Activated CD4-positive, alpha-beta T cell treated with anti-CD3 and anti-CD28 coated beads, Interleukin-2, amount 50 U/mL, for 24 hours (primary cell): ENCODE measurements at places on chromosomes 16 and 17.

DNA sequence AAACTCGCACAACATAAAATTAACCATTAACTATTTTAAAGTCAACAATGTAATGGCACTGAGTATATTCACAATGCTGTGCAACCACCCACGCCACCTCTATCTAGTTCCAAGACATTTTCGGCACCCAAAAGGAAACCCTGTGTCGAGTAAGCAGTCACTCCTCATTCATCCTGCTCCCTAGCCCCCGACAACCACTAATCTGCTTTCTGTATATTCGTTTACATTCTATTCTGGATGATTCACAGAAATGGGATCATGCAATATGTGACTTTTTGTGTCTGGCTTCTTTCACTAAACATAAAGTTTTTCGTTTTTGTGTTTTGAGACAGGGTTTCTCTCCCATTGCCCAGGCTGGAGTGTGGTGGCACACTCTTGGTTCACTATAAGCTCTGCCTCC is 42.2 kb upstream of the HAPSTR1 start:
- DNase-seq = no peak

GRCh38 chr17:354651-355556 is 2.3 kb upstream of the RPH3AL start:
- no peak for DNase-seq

DNA sequence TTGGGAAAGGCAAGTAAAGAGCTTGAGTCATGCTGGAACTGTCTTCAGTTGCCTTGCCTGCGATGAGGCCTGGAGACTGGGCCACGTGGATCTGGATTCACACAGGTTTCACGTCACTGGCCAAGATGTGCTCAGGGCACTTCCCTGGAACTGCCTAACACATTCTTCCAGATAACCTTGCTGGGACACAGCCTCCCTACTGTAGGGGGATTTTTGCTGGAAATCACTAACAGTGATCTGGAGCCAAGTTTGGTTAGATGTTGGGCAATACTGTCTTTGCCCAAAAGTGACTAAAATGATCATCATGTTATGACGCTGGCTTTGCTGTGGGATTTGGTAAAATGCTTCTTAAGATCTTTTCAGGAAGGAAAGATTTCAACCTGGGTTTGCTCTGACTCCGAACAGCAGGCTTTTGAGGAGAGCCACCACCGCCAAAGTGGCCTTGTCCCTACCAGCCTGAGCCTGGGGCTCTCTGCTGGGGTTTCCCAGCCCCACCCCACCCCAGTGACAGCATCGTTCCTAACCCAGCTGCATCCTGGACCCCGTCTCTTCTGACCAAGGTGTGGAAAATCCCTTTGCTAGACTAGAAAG is 14.7 kb downstream of the C1QTNF1 start:
- no peak for DNase-seq

GRCh38 chr16:53922807-53923571 is 219.0 kb downstream of the FTO start:
- no peak for DNase-seq

DNA sequence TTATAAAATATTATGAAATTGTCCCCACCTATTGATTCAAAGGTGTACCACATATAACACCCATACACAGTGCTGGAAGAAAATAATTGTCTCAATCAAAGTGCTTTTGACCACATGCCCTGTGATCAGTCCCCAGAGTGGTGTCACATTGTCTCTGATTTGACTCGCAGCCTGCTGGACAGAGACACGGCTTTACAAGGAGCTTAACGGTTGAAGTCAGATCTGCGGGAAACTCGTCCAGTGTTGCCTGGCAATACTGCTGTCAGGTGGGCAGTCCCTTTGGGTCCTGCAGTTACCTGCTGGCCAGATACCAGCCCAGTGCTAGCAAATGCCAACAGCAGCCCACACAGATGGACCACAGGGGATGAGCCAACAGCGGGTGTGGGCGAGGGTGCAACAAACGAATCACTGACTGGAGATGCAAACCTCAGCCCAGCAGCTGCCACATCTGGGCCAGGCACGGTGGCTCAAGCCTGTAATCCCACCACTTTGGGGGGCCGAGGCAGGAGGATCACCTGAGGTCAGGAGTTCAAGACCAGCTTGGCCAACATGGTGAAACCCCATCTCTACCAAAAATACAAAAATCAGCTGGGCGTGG is 26.2 kb upstream of the SSTR2 start:
- no peak for DNase-seq

DNA sequence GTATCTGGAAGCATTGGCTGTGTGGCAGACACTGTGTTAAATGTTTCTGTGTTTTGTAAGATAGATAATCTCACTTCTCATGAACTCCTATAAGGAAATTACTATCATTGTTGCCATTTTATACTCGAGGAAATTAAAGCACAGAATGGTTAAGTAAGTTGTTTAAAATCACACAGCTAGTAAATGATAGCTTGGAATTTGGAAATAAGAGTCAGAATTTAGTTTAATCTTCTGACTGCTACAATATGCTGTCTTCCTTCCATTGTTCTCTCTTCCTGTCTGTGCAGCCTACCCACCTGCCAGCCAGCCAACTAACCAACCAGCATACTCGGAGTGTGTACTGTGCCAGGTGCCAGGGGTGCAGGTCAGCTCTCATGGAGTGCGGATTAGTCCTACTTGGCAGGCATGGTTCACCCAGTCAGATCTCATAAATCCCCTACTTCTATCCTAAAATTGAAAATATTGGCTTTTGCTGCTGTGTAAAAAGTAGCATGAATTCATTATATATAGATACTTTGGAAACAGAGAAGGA is 79.9 kb upstream of the LGALS9 start:
- no peak for DNase-seq

DNA sequence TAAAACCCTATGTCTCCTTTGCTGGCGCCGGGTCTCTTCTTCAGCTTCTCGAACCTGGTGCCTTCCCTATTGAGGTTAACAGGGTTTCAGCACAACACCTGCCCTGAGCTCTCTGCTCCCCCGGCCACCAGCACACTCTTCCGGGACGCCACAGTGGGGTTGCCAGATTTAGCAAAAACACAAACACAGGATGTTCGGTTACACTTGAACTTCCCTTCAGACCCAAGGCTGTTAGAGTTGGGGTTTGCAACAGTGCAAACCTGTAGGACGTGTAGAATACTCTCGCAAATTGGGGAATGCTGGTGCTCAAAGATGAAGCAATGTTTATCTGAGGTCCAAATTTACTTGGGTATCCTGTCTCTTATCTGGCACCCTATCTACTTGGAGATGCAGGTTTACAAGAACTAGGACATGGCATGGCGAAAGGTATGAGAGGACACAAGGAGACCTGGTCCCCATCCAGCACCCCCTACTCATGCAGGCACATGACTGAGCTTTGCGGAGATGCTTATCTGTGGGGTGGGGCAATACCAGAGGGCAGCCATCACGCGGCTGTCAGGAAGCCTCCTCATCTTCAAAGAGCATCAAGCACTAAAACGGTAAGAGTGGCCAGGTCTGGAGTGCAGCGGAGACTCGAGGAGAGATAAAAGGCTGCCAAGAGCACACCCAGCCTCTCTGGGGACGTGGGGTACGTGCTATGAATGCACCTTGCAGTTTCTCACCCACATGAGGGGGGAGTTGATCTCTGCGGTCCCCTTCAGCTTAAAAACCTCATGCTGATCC is 52.8 kb downstream of the SDK2 start:
- no peak for DNase-seq

GRCh38 chr17:40327735-40328385 is 18.9 kb downstream of the RARA start:
- DNase-seq = no peak

DNA sequence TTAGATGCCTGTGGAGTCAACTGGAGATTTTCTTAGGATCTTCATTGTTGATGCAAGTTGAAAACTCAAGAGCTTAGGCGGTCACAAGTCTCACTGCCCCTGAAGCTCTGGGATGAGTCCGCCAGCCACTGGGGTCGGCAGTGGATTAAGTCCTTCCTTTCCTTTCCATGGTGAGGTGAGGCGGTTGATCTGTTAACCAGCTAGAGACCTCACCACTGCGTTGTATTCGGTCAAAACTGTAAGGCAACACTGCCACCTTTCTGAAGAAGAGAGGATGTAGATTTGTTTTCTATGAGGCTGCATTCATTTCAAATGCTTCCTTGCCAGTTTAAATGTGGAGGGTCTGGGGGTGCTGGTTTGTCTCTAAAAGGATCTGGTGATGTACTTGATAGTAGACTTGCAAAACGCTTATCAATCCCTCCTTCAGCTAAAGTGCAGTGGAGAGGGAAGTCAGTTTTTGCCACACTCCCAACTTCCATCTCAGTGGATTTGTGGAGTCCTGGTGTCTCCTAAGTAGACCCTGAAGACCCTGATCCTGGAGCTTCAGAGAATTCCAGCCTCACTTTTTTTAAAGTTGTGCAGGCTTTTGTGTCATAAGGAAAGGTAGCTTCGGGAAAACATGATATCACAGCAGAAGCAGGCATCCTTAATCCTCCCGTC is 1.7 kb downstream of the MYOCD start:
- no peak for DNase-seq

DNA sequence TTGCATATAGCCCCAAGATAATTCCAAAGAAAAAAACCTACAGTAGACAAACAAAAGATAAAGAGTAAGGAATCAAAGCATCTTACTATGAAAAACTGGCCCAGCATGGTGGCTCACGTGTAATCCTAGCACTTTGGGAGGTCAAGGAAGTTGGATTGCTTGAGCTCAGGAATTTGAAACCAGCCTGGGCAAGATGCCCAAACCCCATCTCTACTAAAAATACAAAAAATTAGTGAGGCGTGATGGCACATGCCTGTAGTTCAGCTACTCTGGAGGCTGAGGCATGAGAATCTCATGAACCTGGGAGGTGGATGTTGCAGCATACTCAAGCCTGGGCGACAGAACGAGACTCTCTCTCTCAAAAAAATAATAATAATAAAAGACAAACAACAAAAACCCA is 764.7 kb upstream of the KIF2B start:
- no peak for DNase-seq

DNA sequence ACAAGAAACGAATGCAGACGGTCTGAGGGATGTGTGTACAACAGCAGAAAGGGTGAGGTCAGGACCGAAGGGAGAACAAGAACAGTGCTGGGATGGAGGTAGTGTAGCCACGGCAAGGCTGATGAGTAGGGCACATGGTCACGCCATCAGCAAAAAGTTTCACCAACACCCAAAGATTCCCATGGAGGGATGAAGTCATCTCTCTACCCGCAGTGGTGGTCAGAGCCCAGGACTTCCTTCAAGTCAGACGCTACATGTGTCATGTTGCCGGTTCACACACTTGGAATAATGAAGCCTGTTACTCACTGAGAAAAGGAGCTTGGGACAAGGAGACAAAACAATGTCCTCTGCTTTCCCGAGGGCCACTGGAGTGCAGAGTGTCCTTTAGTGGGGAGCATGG is 79.7 kb downstream of the SALL1 start:
- DNase-seq = no peak

DNA sequence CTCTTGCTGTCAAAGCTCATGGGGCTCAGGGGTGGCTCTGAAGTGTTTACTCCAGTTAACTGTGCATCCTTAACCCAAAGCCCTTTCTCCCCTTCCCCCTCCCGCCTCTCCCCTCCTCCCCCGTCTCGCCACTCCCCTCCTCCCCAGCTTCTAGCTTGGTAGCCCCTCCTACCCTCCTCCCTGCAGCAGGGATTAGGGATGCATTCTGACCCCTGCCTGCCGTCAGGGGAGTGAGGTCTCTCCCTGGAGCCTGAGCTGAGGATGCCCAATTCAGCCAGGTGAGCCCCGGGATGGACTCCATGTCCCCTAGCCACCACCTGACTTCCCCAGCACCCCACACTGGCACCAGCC is 1.6 kb downstream of the HS3ST6 start:
- no peak for DNase-seq

GRCh38 chr17:81934850-81935708 is 2.0 kb downstream of the PYCR1 start:
- DNase-seq = no peak

- DNase-seq = no peak
Measured at GRCh38 chr16:55152875-55153390, 171.1 kb upstream of the IRX6 start.

DNA sequence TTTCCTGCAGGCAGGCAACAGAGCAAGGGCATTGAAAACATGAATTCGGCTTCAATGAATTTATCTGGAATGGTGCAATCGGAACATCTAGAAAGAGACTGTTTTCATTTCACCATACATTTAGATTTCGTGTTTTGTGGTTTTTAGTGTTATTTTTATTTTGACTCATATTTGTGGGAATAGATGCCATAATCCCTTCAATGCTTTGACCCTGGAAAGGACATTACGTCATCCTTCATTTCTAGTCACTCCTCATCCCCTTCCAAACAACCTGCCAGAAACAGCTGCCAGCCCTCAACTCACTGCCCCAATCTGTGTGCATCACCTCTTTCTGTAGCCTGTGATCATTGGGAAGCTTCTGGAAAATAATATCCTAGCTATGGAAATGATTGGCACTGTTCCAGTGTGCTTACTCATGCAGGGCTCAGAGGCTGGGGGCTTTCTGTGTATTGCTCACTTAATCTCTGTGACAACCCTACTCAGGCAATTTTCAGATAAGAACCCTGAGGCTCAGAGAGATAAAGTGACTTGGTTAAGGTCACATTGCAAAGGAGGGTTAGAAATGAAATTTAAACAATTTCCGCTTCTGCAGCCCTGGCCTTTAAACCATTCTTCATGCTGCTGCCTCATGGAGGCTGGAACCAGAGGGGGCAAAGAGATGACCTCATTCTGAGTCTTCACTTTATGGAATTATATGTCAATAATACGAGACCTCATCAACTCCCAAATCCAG is 9.5 kb upstream of the KSR1 start:
- no peak for DNase-seq

GRCh38 chr17:49741009-49741691 is 22.8 kb downstream of the FAM117A start:
- no peak for DNase-seq

- no peak for DNase-seq
Measured at GRCh38 chr16:84714028-84714427, 14.2 kb downstream of the USP10 start.

GRCh38 chr17:38925263-38925995 is at the start of gene LASP1NB:
LASP1NB (plus strand) TSS chr17:38925614.
- no peak for DNase-seq

- no peak for DNase-seq
Measured at GRCh38 chr17:75566416-75566815, 21.2 kb upstream of the MYO15B start.

DNA sequence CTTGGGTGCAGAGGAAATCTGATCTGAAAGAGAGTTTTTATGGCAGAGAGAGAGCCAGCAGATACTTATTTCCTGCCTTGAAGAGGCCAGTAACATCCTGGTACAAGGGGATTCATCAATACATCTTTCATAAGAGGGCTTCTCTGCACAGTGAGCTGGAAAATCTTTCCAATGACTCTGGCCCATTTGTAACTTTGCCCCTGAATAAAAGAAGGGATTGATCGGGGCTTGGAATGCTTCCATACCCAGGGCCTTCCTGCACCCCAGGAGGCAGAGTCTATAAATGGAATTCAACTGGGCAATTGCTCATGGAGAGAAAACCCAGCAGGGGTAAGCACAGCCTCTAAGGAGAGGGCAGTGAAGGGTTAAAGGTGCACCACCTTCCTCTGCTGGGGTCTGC is 163.3 kb downstream of the XYLT1 start:
- no peak for DNase-seq

GRCh38 chr16:23160082-23160481 is 10.8 kb upstream of the USP31 start:
- DNase-seq = no peak

- no peak for DNase-seq
Measured at GRCh38 chr16:25063865-25064264, 47.7 kb upstream of the LCMT1 start.

- DNase-seq = no peak
Measured at GRCh38 chr16:81665588-81665987, 113.5 kb upstream of the PLCG2 start.
